Suppressor macrophage treated with lipopolysaccharide for 1 hour (primary cell): ENCODE measurements at places on chromosomes 2 and 18.
A peak's percentile ranks its signal among the peaks of the same experiment; 100 is the strongest.

- DNase-seq: no peak
Measured at GRCh38 chr2:36352701-36353100, 2.9 kb upstream of the CRIM1 start.

GRCh38 chr2:199100326-199101110, 357.2 kb downstream of the SATB2 start:
- no peak for DNase-seq

GRCh38 chr2:31151501-31151900, 13.3 kb upstream of the GALNT14 start:
- DNase-seq: no peak

DNA sequence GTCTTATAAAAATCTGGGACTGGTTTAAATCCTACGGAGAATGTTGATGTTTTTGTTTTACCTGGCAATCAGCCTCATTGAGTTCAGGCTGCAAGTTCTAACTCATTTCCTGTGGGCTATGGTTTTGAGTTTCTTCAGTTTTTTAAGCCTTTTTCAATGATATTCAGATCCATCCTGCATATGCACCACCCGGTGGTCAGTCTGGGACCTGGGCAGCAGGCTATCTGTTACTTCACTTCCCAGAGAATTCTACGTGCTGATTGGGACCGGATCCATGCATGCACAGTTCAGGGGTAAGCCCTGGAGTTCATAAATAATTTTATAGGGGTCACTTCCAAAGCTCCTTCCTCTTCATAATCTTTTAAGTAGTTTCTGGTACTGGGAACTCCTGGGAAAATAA, 339.2 kb upstream of the HNRNPA3 start:
- no peak for DNase-seq

GRCh38 chr2:160970052-160970965, 189.9 kb upstream of the TANK start:
- peak; percentile 54 for DNase-seq
